ENCODE measurements at places on chromosomes 5 and 9.

GRCh38 chr5:31186672-31187267 is 6.7 kb upstream of the CDH6 start:
- no peak for DNase-seq

GRCh38 chr5:111997711-111998110 is 240.7 kb upstream of the NREP start:
- DNase-seq = no peak

GRCh38 chr5:119996128-119996527 is 366.8 kb downstream of the FAM170A start:
- DNase-seq = no peak

DNA sequence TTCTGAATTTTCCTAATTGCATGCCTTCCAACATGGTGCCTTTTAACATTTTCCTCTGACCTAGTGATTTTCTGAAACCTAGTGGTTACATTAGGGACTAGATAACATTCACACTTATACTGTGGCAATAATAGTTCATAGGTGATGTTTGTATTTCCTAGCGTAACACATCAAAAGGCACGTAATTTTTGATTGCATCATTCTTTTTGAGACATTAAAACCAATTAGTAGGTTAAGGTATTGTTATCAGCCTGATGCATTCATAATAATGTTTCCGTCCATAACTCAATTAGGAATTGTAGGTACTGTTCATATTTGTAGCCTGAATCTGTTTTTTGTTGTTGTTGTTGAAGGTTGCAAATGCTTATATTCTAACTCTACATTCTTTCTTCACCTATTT is 192.4 kb downstream of the ANXA1 start:
- no peak for DNase-seq

GRCh38 chr5:31007672-31008071 is 185.8 kb upstream of the CDH6 start:
- DNase-seq = no peak

GRCh38 chr5:63602971-63603370 is 359.3 kb downstream of the HTR1A start:
- no peak for DNase-seq

- DNase-seq = no peak
Observed at GRCh38 chr5:148586796-148587195, 67.5 kb downstream of the HTR4 start.

DNA sequence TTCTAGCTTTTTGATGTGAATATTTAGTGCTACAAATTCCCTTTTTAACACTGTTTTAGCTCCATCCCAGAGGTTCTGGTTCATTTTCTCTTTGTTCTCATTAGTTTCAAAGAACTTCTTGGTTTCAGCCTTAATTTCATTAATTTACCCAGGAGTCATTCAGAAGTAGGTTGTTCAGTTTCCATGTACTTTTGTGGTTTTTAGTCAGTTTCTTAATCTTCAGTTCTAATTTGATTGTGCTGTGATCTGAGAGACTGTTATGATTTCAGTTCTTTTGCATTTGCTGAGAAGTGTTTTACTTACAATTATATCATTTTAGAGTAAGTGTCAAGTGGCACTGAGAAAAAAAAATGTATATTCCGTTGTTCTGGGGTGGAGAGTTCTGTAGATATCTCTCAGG is 240.1 kb upstream of the RASA1 start:
- no peak for DNase-seq

- no peak for DNase-seq
Observed at GRCh38 chr9:92734931-92735635, 29.6 kb downstream of the BICD2 start.

DNA sequence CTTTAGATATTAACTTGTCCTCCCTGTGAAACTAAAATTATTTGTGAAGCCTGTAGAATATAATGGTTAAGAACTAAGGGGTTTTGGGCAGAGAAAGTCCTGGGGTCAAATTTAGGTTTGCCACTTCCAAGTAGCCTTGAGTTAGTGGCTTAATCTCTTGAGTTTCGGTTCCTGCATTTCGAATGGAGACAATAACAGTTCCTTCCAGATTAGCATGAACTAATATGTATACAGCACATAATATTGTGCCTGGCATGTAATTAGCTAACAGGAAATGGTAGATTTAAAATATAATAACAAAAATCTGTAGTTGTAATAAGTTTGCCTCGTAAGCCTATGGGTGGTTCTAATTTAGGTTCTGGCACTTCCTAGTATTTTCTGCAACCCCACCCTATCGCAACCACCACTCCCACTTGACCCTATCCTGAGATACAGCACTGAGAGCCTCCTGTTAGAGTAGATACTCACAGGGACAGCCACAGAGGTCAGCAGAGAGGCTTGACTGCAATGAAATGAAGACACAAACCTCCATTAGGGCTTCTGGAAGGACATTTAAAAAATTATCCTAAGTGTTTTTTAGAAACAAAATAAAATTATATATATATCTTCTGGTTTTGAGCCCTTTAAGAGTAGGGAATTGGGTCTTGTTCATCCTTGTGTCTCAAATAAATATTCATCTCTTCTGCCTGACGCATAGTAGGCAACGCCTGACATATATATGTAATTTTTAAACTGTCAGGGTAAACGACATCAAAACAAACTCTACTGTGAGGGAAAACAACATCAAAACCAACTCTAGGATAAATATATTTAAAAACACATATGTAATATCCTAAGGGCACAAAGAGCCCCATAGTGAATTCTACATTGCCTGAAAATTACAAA is 8.5 kb downstream of the SPINK9 start:
- DNase-seq = no peak

- no peak for DNase-seq
Observed at GRCh38 chr5:133274597-133274935, 222.8 kb downstream of the HSPA4 start.

GRCh38 chr5:137507150-137507549 is 8.0 kb upstream of the SPOCK1 start:
- DNase-seq = no peak

DNA sequence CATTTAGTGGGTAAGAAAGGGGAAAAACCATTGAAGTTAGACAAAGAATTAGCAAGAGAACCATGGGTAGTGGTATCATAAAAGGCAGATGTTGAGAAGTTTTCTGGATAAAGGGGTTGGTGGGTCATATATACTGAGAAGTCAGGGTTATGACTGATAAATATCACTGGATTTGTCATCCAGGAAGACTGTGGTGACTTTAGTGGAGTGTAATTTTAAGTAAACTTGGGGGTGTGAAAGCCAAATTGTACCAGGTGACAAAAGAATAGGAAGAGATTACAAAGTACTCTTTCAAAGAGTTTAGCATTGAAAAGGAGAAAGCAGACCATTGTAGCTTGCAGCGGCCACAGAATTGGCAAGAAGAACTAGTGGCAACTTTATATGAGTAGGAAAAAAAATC is 315.2 kb upstream of the DMAC1 start:
- DNase-seq = no peak

Measured in GM06990 (cell line).